ENCODE measurements at places on chromosomes 7 and 10. TPM values are rescaled to one million over a fixed set of nuclear protein-coding genes. Genes with fewer than 3 reads are reported as not detected.

The CCL26 gene
- total RNA-seq, result 0.39 TPM

The C10orf105 gene
- 0.34 TPM for total RNA-seq

The RASA4 gene
- 33.7 TPM for total RNA-seq

The FAM25G gene
- not detected for total RNA-seq

The COA1 gene
- total RNA-seq, result 77.1 TPM

The C7orf57 gene
- total RNA-seq, result 0.33 TPM

The SPDYE6 gene
- total RNA-seq, result not detected

GRCh38 chr10:98338896-98339295, 70.9 kb upstream of the LOXL4 start:
- no peak overlapping the region for H3K27ac ChIP-seq
- H3K4me1 ChIP-seq, result no peaks in the 10 kb centered on the region
- peaks cover 12% of the 10 kb centered on the region for H3K27me3 ChIP-seq
- no peak overlapping the region for H3K4me3 ChIP-seq
- H3K36me3 ChIP-seq, result no peaks in the 10 kb centered on the region

DNA sequence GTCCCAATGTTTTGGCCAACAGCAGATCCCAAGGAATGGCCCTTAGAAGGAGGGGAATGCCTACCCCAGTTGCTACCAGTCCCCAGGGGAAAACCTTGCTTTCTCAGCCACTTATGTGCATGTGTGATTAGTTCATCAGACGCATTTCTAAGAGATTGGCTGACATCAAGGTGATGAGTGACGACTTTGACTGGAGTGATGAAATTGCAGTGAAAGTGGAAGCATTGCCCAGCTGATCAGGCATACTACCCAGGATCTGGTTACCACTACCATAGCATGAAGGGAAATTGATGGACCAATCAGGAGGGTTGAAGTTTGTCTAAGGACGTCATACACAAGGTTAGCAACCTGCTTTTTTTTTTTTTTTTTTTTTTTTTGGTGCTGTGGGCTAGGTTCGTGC, 90.3 kb upstream of the ELMO1 start:
- no peaks in the 10 kb centered on the region for H3K4me1 ChIP-seq
- no peaks in the 10 kb centered on the region for H3K27me3 ChIP-seq
- DNase-seq, result no peak
- H3K36me3 ChIP-seq, result no peaks in the 10 kb centered on the region
- no peak overlapping the region for H3K27ac ChIP-seq
- H3K4me3 ChIP-seq, result no peak overlapping the region

- H3K4me3 ChIP-seq, result no peak overlapping the region
- H3K4me1 ChIP-seq, result no peaks in the 10 kb centered on the region
- H3K27ac ChIP-seq, result no peak overlapping the region
- no peaks in the 10 kb centered on the region for H3K27me3 ChIP-seq
Observed at GRCh38 chr7:84612981-84613681, 418.5 kb upstream of the SEMA3A start.

GRCh38 chr7:124022551-124022950, 10.3 kb downstream of the TMEM229A start:
- no peaks in the 10 kb centered on the region for H3K36me3 ChIP-seq
- no peaks in the 10 kb centered on the region for H3K4me1 ChIP-seq
- H3K27me3 ChIP-seq, result no peaks in the 10 kb centered on the region
- H3K4me3 ChIP-seq, result no peak overlapping the region
- DNase-seq, result no peak
- H3K27ac ChIP-seq, result no peak overlapping the region

DNA sequence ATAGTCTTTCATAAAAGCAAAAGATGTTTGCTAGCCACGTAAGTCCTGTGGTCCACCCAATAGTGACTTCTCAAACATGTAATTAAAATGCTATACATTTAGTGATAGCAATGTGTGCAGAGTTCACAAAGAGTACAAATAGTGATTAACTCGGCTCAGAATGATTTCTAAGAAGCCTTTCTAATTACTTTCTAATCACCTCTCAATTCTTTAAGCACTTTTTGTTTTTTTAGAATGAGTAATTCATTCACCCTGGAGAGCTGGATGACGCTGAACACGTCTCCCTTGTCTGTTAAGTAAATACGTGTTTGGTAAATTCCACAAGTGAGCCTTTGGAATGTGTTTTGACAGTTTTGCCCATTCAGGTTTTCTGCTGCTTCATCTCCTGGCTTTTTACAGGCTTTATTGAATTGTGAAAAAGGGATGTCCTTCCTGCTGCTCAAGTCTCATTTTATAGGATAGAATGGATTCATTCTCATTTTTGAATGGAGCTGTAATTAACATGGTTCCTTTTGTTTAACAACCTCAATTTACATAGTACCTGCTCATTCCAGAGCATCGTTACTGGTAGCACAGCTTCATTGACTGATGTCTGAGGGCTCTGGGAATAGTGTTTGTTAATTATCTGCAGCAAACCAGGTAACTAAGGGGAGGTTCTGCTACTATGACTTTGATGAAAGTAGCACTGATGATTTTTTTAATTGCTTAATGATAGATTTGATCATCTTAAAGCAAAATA, 212.1 kb downstream of the VTI1A start:
- no peaks in the 10 kb centered on the region for H3K27me3 ChIP-seq
- no peak overlapping the region for H3K27ac ChIP-seq
- no peaks in the 10 kb centered on the region for H3K4me1 ChIP-seq
- no peak for DNase-seq

DNA sequence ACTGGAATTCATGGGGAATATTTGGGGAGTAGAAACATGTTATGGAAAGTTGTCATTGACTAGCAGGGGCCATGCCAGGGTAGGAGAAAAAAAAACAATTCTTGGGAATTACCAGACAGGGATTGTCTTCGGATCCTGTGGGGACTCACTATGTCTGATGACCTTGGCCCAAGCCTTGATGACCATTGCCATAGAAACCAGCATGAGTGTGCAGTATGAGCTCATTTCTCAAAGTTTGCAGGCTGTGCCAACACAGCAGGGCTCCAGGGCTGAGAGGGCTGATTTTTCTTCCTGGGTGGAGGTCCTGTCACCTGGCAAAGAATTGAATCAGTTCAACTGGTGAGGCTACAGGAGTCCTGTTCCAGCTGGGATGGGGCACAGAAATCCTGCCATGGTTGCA, 198.3 kb downstream of the ADRA2A start:
- no peak for DNase-seq
- no peaks in the 10 kb centered on the region for H3K4me1 ChIP-seq
- peaks cover 19% of the 10 kb centered on the region for H3K27me3 ChIP-seq

DNA sequence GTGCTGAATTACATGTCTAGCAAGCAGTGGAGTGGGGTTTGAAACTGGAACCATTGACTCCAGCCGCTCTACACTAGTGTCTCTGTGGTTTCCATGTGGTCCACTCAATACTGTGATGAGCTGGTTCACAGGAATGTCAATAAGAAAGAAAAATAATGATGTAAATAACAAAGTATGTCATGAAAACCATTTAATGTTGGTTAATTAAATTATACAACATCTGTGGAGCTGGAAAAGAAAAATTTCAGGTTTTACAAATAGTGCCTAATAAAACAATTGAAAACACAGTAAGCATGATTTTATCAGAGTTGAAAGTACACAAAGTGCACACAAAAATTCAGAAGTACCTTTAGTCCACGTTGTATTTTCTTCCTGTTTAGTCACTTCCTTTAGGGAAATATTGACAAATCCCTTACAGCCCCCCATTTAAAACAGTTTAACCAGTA, 28.7 kb upstream of the NAMPT start:
- no peak for DNase-seq
- no peak overlapping the region for H3K4me3 ChIP-seq
- H3K4me1 ChIP-seq, result peaks cover 28% of the 10 kb centered on the region
- H3K27me3 ChIP-seq, result peaks cover 29% of the 10 kb centered on the region
- H3K27ac ChIP-seq, result no peak overlapping the region
- peaks cover 2% of the 10 kb centered on the region for H3K36me3 ChIP-seq

GRCh38 chr7:26592011-26592410, 272.4 kb downstream of the SKAP2 start:
- H3K4me3 ChIP-seq, result no peak overlapping the region
- H3K27ac ChIP-seq, result no peak overlapping the region
- DNase-seq, result no peak
- no peaks in the 10 kb centered on the region for H3K36me3 ChIP-seq
- H3K27me3 ChIP-seq, result peaks cover 4% of the 10 kb centered on the region

- no peak for DNase-seq
- no peaks in the 10 kb centered on the region for H3K27me3 ChIP-seq
- no peak overlapping the region for H3K27ac ChIP-seq
- no peak overlapping the region for H3K4me3 ChIP-seq
- H3K36me3 ChIP-seq, result peaks cover 6% of the 10 kb centered on the region
Observed at GRCh38 chr7:110827936-110828335, 263.0 kb upstream of the LRRN3 start.

- no peak overlapping the region for H3K27ac ChIP-seq
- peaks cover 10% of the 10 kb centered on the region for H3K4me1 ChIP-seq
- no peaks in the 10 kb centered on the region for H3K27me3 ChIP-seq
- no peaks in the 10 kb centered on the region for H3K36me3 ChIP-seq
Observed at GRCh38 chr10:92822964-92823363, 25.4 kb upstream of the EXOC6 start.

DNA sequence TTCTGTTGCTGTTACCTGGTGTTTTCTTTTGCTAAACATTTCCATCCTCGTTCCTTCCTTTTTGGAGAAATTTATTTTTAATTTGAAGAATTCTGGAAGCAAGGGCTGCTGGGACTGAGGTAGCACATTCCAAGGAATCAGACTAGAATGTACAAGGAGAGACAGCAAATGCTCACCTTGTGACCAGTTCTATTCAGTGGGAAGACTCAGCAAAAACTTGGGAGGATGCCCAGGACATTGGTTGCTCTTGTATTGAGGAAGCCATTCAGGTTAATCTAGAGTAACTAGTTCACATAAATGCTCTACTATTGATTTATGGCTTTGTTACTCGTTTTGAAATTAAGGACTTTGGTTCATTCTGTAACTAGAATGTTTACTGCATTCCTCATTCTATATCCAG, 11.3 kb downstream of the PLCE1 start:
- H3K4me1 ChIP-seq, result no peaks in the 10 kb centered on the region
- no peaks in the 10 kb centered on the region for H3K36me3 ChIP-seq
- no peak for DNase-seq
- no peak overlapping the region for H3K27ac ChIP-seq

GRCh38 chr10:63503395-63503794, 17.8 kb upstream of the REEP3 start:
- H3K27ac ChIP-seq, result no peak overlapping the region
- H3K36me3 ChIP-seq, result peaks cover 9% of the 10 kb centered on the region
- peaks cover 12% of the 10 kb centered on the region for H3K4me1 ChIP-seq
- H3K4me3 ChIP-seq, result no peak overlapping the region
- no peak for DNase-seq
- H3K27me3 ChIP-seq, result no peaks in the 10 kb centered on the region

All from activated CD4-positive, alpha-beta T cell treated with anti-CD3 and anti-CD28 coated beads for 36 hours (primary cell).